ENCODE measurements at places on chromosomes 3 and 15. TPM values are rescaled to one million over a fixed set of nuclear protein-coding genes. Genes with fewer than 3 reads are reported as not detected.
A peak's percentile ranks its signal among the peaks of the same experiment; 100 is the strongest.

DNA sequence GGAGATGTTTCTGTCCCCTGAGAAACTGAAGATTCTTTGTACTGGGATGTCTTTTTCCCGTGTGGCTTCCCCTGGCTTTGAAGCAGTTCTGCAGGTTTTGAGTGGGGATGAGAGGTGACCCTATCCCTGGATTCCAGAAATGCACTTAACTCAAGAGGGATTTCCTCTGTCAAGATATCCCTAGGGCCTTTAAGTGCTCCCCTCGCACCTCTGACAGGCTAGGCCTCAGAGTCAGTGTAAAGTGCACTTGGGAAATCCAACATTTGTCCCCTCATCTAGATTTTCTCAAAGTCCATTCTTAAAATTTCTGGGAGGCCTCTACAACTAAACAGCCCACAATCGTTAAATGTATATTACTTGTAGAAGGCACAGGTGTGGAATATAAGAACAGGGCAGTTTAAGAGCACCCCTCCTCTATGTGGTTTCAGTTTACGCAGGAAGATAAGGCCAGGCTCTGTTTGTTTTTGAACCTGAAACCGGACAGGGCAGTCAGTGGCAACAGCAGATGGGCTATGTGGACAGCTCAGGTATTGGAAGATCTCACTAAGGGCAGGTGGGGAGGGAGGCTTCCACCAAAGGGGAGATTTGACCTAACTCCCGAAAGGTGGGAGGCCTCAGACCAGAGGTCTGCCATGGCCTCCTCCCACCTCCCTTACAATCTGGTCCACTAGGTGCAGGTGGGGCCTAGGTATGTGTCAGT is 4.8 kb downstream of the C3orf52 start:
- DNase-seq = no peak

DNA sequence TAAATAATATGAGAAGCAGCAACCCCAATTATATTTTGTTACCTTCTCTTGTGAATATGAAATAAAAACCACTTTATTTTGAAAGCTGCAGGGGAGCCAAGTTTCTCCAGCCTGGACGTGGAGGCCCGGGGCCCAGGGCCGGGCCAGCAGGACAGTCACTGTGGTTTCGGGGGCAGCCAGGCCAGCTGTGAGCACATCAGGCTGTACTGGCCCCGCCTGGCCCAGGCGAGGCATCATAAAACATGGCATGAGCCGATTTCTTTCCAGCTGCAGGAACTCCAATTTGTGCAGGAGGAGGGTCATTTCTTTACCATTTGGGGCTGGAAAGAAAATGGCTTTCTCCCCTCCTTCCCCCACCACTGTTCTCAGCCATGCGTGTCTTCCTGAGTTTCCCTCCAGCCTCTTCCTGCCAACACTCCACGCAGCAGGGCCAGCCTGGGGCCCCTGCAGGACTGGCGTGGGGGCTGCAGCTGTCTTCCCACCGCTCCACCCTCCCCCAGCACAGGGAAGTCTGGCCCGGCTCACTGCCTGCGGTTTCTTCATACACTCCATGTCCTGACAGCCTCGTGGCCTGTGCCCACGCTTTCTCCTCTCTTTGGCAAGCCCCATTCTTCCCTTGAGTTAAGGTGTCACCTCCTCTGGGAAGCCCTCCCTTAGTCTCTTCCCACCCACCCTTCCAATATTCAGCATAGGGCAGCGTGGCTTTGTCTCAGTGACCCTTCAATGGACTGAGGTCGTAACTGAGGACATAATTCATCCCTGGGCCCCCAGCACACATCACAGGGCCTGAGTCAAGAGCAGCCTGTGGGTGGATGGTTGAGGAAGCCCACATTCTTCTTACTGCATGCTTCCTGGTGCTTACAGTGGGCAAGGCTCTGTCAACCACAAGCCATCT is 135.8 kb downstream of the CHSY1 start:
- peak; percentile 53 for DNase-seq

DNA sequence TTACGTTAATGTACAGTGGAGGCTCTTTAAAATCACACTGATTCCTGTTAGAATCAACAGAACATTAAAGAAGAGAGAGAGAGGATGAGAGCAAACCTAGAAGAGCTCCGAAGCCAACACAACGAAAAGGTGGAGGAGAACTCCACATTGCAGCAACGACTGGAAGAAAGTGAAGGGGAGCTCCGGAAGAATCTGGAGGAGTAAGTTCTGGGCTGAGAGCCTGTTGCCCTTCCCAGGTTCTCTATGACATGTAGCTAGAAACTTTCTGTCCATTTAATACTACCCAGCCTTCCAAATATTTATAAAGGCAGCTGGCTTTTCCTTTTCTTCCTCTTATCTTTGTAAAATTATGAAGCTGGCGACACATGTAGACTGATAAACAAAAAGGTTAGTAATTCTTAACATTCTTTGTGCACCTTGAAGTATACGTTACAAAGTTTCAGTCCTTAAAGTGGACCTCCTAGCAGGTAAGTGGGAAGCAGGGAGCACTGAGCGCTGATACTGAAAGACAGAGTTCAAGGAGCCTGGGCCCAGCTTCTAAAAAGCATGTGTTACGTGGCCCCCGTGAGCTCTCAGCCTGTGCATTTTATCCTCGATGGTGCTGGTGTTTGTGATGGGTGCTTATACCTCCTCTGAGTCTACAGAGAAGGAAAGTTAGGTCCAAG is 75.9 kb downstream of the CGNL1 start:
- no peak for DNase-seq

The AADACL2 gene
- not detected for polyA plus RNA-seq

The RNU5B-1 gene
- polyA plus RNA-seq = not detected

- DNase-seq = no peak
Observed at GRCh38 chr3:46318207-46318927, 35.5 kb upstream of the CCR2 start.

The NAALADL2 gene
- 0.36 TPM for polyA plus RNA-seq

The ZDHHC23 gene
- 1.7 TPM for polyA plus RNA-seq

The SERINC4 gene
- polyA plus RNA-seq = 0.59 TPM

The MST1R gene
- polyA plus RNA-seq = 1.7 TPM

DNA sequence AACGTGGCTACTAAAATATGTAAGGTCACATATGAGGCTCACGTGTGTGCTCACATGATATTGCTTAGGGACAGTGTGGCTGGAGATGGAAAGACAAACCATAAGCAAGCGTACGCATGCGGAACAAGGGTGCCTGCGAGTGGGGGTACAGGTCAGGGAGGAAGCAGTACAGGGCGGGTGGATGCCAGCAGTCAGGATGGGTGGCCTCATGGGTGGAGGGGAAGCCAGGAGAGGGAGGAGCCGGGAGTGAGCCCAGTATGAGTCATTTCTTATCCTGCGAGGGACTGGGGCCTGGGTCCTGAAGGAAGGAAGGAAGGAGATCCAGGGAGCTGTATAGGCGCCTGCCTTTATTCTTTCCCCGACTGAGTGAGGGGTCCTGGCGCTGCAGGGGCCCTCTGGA is 42.0 kb upstream of the CGNL1 start:
- DNase-seq = no peak

DNA sequence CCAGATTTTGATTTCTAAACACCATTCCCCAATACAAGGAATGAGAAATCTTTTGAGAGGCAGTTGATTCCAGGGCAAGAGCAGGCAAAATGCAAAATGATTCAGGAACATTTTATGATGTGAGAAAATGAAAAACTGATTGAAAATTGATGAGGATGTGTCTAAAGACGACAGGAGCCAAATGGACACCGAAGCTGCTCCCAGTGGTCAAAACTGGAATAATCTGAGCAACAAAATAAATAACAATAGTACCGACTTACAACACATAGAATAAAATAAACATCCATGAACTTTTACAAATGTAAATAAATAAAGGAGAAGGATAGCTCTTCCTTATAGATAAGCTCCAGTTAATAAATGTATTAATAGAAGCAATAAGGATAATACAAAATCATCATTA is 186.8 kb downstream of the OCA2 start:
- no peak for DNase-seq

The SLC35G2 gene
- 4.3 TPM for polyA plus RNA-seq

DNA sequence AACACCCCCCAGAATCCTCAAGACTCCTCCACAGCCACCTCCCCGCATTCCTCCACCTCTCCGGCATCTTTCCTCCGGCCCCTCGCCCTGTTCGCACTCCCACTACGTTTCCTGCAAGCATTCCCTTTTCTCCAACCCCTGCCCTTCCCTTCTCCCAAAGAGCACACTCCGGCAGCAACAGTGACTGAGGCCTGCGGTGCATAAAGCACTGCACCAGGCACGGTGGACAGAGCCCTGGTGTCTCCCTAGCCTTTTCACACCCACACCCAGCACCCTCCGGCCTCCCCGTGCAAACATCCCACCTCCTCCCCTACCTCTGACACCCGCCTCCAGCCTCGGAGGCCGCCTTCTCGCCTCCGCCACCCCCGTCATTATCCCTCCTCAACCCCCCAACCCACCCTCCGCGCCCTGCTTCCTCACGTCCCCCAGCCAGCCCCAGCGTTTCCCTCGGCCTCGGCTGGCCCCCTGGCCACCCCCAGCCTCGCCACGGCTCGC is 577 bp downstream of the ZNF148 start:
- DNase-seq = peak; percentile 35

GRCh38 chr3:192902549-192902948 is 15.1 kb downstream of the MB21D2 start:
- DNase-seq = no peak

GRCh38 chr15:47824147-47824546 is 106.8 kb downstream of the SEMA6D start:
- DNase-seq = no peak

GRCh38 chr3:195182470-195182795 is 88.5 kb downstream of the XXYLT1 start:
- DNase-seq = no peak

DNA sequence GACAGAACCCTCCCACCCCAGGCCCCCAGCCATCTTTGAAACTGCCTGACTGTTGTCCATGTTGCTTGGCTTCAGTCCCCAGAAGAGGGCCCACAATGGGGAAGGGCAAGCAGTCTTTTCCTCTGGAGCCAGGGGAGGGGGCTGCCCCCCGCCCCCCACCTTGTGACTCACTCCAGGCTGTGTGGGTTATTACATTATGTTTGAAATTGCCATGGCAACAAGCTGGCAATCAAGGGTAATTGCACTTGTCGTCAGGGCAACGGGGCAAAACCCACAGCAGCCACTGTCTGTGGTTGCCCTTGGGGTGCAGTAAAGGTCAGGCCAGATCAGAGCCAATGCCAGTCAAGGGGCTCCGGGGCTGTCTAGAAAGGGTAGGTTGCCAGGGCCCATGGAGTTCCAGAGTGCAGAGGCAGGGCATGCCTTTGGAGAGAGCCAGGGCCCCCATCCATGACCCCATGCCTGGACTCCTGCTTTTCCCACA is 3.1 kb upstream of the CAMKV start:
- no peak for DNase-seq

DNA sequence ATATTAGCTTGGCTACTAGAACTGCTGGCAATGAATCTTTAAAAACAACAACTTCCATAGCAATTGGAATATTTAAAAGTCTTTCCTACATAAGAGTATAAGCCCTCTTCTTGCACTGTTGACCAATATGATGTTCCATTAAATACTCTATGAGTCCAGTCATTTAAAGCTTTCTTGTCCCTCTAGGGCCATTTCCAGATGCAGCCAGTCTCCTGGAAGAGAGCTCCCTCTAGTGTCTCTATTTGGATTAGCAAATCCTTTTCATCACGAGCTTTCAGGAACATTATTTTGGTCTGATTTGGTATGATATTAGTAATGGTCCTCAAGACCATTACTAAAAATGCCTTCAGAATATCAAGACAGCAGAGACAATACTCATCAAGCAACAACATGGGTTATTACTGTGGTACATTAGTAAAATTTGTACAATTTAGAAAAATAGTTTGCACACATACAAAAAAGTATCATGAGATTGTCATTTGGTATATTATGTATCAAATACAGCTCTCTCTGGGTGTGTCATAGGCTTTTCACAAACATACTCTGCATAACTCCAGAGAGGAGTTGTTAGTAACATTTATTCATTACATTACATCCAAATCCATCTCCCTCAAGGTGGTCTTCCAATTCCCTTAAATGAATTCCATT is 101.3 kb downstream of the DPH6 start:
- no peak for DNase-seq

The ITPKA gene
- 4.4 TPM for polyA plus RNA-seq

The ANKRD63 gene
- not detected for polyA plus RNA-seq

The TJP1 gene
- 32.8 TPM for polyA plus RNA-seq

The PRSS50 gene
- 0.43 TPM for polyA plus RNA-seq

DNA sequence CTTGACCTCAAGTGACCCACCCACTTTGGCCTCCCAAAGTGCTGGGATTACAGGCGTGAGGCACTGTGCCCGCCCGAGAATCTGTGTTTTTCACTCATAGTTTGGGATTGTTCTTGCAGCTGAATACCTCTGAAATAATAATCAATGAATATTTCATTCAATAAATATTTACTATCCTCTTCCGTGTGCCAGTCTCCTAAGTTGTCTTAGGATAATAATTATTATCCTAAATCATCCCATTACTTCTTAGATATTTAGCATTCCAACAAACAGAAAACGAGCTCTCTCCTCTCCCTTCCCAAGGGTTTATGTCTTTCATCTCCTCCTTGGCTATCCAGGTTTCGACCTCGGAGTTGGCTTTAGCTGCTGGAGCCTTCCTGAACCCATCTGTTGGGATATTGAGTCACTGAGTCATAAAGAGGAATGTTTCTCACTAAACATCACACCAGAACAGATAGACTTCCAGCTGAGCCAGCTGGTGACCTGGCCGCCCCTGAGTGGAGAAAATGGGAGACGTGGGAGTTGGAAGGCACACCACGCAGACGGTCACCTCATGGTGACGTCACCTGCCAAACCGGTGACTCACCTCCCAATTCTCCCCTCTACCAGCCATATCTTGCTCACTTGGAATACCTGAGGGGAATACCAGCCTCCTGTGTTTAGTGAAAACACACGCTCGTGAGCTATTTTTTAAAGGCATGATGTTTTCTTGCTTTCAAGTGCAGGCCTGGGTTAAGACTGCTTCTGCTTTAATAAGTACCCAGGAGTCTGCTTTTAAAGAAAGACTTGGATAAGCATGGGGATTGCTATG is 43.9 kb downstream of the BHLHE40 start:
- no peak for DNase-seq

DNA sequence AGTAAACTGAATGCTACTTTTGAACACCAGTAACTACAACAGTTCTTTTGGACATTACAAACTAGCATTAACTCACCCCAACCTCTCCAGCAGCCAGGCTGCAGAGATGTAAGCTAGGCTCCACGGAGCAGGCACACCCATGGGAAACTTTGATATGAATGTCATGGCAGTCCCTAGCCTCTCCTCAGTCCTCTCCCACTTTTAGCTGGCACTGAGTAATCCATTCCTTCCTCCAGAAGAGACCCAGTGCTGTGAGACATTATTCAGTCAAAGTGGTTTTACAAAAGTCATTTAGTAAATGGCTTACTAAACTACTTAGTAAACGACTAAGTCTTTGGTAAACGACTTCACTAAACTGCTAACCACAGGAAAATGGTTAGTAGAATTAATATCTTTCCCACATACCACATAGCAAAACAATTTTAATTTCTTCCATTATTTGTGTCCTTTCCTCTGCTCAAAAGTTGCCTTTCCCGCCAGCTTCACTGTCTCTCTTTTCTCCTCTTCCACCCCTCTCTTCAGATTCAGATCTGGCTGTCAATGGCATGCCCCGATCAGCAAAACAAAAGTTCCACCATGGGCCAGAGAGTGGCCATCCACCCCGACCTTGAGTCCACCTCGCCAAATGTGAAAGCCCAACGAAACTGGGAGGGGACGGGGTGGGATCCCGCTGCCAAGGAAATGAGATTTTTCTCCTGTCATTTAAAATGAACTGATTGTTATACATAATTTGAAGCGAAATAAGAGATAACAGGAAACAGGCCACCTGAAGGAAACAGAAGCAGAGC is 67.5 kb upstream of the TJP1 start:
- no peak for DNase-seq
